ENCODE measurements at places on chromosomes 1 and 21.

- no peak for DNase-seq
Observed at GRCh38 chr1:171850651-171851350, 9.5 kb downstream of the DNM3 start.

DNA sequence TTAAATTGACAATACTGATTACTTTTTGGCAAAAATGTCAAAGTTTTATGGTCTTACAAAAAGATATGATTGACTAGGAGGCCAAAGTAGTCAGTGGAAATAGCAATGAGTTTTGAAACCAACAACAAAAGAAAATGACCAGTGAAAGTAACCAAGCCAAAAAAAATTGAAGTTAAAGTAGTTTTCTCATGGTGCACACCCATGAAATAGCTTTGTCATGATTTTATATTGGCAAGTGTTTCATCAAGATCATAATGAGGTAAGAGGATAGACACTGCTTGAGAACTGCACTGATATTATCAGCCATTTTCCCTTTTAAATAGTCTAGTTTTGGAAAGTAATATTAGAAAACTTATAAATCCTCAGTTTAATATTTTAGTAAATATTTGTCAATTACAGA is 206.2 kb upstream of the ADAMTS5 start:
- DNase-seq, result no peak

- DNase-seq, result no peak
Observed at GRCh38 chr1:219801156-219801820, 127.1 kb downstream of the SLC30A10 start.

DNA sequence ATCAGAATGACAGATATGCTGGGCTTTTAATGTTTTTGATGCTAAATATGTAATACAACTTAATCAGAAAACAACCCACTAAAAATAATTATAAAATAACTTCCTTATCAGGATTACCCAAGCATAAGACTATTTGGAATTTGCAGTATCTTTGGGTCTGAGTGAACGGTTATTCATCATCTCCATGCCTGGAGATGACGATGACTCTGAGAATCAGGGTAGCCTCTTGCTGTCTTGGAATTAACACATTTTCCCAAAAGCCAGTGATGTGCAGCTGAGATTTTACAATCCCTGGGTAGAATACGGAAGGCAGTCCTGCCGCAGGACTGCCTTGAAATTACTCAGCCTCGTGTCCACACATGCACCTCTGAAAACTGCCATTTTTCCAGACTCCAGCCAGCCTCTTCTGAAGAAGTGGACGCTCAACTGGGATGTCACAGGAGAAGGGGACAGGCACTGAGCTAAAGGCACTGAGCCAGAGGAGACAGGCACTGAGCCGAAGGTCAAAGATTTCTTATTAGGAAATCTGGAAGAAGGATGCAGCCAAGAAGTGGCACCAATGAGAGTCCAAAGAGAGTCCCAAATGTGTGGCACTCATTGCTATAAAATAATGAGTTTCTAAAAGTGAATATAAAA is 85.5 kb downstream of the PGBD5 start:
- no peak for DNase-seq

Measured in NCI-H1105 treated with DMSO at 0.1 percent for 48 hours (cell line).